A172 (cell line): ENCODE measurements at places on chromosomes 13 and 19. TPM values are rescaled to one million over a fixed set of nuclear protein-coding genes. Genes with fewer than 3 reads are reported as not detected.

- DNase-seq = peak; percentile 62
Observed at GRCh38 chr19:49533551-49534488, 6.0 kb downstream of the RCN3 start.

GRCh38 chr13:19952850-19953249 is 5.7 kb upstream of the ZMYM2 start:
- no peak for DNase-seq

The PSG6 gene
- total RNA-seq = not detected in 2 replicates

DNA sequence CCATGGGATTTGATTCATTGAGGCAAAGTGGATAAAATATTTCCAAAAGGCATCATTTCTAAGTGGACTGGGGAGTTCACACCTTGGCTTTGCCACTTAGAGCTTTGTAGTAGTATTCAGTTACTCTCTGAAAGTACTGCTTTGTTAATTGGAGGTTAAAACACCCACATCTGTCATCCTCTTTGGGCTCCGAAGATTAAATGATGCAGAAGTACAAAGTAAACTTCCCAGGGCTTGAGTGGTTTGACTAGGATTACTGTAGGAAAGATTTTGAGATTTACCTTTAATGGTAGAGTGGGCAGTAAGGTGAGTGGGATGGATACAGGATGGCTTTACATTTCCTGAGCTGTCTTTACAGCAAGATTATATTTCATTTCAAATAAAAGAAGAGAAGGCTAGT is 42.4 kb downstream of the WASF3 start:
- no peak for DNase-seq

GRCh38 chr13:66837246-66837645 is 392.9 kb downstream of the PCDH9 start:
- DNase-seq = no peak

- DNase-seq = peak; percentile 48
Observed at GRCh38 chr13:26529441-26529840, 28.0 kb upstream of the WASF3 start.

The SOX1 gene
- not detected in 2 replicates for total RNA-seq

The CCDC8 gene
- total RNA-seq = not detected in 2 replicates

The KCNK6 gene
- 0.17 and 0.57 TPM in 2 replicates for total RNA-seq

The BABAM1 gene
- total RNA-seq = 161 and 209 TPM in 2 replicates

The CLEC4M gene
- total RNA-seq = 0.12 TPM in 1 of 2 replicates, not detected in the other

DNA sequence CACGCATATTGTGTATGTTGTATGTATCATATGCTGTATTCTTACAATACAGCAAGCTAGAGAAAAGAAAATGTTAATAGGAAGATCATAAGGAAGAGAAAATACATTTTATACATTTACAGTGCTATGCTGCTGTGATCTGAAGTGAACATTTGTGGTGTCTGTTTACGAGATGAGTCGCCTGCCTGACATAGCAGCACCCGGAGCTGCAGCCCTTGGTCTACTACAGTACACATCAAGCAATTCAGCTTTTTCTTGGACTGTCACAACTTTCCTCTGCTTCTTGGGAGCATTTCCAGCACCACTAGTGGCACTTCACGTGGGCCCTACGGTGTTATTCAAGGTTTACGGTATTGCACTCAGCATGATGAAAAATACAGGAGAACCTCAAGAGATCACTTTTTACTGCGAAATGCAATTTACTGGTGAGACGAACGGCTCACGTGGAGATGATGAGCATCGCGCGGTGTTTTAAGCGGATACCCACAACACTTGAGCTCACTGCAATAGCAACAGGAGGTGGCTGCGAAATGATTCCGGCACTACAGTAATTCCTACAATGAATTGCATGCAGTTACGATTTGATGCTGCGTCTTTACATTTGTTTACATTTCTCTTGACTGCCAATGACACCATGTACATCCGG is 308.4 kb downstream of the FGF9 start:
- DNase-seq = no peak

- no peak for DNase-seq
Observed at GRCh38 chr13:99648927-99649326, 147.7 kb downstream of the TM9SF2 start.

GRCh38 chr19:51375504-51376221 is 3.2 kb upstream of the NKG7 start:
- DNase-seq = no peak

The ZNF90 gene
- 0.31 and 0.72 TPM in 2 replicates for total RNA-seq

The PSG5 gene
- total RNA-seq = 3.2 and 7.1 TPM in 2 replicates

DNA sequence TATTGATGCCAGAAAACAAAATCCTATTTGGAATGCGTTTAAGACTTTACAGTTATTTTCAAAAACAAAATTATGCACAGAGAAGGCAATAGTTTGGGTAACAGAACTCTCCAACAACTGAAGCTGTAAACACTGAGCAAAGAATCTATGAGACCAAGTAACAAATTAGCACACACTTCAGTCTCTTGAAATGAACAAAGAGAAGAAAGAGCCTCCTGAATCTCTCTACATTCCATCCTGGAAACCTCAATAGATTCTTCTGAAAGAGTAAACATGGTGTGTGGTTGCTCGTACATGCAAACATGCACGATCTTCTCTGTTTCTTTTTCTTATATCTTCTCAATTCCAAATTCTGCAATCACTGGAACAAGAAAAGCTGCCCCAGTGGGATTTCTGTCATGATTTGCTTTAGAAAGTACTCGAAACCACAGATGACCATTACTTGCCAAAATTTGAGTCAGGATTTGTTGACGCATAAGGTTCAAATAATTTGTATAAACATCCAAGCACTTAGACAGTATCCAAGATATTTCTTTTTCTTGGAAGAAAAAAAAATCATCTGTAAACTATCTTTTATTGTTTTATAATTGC is 137.9 kb upstream of the DACH1 start:
- DNase-seq = no peak

- DNase-seq = no peak
Observed at GRCh38 chr19:39735688-39736087, 2.1 kb downstream of the CLC start.

DNA sequence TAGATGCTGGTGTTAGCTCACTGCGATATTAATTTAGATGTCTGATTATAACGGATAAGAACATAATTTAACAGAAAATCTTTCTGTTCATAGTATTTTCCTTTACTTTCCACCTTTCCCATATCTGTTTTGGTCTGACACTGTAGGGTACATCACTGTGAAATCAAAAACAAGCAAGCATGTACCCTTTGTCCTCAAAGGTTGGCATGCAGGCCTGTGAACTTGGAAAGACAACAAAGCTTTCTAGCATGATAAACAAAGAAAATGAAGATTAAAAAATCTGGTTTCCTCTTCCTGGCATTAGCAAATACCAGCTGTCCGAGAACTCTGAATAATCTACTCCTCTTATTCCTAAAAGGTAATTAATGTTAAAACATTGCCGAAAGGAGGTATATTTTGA is 31.6 kb downstream of the THSD1 start:
- no peak for DNase-seq
